Dermis microvascular lymphatic vessel endothelial cell (primary cell): ENCODE measurements at places on chromosomes 1 and 21. TPM values are rescaled to one million over a fixed set of nuclear protein-coding genes. Genes with fewer than 3 reads are reported as not detected.

The C1orf53 gene
- 1.8 and 3.5 TPM in 2 replicates for total RNA-seq

The NDUFS2 gene
- 196 and 206 TPM in 2 replicates for total RNA-seq

- no peak for DNase-seq
These were observed 348.8 kb upstream of the DAB1 start for GRCh38 chr1:57772580-57773195.

GRCh38 chr1:41765152-41765551, 153.6 kb downstream of the HIVEP3 start:
- DNase-seq: no peak

The PRMT6 gene
- 12.6 and 14.0 TPM in 2 replicates for total RNA-seq

DNA sequence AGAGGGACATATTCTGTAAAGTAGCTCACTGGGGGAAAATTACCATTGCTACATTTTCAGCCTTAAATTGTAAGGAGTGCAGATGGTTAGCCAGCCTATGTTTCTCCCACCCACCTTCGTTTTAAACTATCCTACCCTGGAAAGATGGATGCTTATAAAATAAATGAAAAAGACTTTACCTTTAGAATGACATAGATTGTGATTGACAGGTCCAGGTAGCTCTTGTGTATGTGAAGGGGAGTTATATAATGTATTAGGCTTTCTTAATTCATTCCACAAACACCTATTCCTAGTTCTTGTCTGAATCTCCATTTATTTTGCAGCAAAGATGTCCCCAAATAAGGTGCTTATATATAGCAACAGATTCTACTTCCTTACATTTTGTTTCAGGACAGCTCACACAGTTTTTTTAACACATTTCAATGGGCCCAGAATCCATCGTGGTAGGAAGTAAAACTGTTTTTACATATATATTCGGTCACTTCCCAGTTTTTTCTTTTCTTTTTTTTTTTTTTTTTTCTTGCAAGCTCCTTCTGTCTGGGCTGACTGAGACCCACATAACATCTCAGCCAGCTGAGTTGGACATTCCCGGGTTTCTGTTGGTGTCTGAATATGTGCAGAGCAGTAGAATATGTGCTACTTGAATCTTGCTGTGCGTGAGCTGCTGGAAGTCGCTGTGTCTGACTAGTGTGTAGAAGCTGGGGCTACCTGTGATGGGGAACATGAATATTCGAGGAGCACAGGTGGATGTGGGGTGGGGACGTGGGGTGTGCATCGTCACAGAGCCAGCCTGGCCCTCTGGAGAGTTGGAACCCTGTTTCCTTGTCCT, 27.8 kb downstream of the UCK2 start:
- no peak for DNase-seq

DNA sequence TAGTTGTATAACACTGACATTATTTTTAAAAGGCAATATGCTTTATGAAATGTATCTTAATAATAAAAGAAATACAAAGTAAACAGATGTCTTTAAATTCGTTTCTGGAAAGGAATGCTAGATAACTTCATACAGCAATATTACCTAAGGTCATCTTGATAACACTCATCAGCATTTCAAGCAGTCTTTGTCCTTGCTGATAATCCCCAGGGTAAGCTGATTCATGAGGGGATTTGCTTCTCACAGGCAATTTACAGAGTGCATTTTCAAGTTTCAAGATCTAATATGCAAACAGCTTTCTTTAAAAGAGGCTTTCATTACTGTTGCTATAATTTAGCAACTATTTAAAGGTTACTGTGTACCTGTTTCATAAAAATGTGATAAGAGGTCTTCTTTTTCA, 75.2 kb upstream of the NEK2 start:
- DNase-seq: no peak

- DNase-seq: no peak
These were observed 85.5 kb upstream of the CACNA1E start for GRCh38 chr1:181397845-181398244.

DNA sequence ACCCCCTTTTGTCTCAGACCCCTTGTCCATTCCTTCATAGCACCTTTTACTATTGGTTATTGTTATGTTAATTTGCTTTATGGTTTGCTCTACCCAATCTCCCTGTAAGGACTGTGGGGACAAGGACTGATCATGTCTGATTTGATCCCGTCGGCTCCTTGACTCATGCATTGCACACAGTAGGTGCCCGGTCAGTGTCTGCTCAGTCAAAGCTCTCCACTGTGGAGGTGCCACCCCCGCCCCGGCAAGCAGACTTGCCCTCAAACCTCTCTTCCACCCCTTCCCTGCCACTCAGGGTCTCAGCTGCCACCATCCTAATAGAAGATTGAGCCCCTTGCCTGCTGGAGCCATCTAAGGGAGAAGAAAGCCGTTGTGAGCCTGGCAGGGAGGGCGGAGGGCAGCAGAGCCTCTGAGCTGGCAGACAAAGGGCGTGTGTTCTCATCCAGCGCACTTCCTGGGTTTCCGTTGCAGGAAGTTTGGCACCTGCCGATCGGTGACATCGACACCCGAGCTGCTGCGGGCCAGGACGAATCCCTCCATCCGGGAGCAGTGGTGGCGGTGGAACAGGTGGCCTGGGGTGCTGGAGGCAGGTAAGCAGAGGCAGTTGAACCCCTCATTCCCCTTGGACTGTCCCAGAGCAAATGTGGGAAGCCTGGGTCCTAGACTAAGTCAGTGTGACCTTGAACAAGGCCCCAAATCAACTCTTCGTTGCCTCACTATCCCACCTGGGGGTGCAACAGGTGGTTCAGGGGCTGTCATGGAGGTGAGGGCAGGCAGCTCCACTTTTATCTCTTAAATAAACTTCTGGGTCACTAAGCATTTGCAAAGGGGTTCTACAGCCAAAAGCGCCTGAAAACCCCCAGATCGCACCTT, 2.2 kb upstream of the FBLIM1 start:
- peak; percentile 70 for DNase-seq

The CACYBP gene
- 115 and 218 TPM in 2 replicates for total RNA-seq

GRCh38 chr1:6935361-6935883, 150.2 kb downstream of the CAMTA1 start:
- peak; percentile 95 for DNase-seq

- DNase-seq: no peak
These were observed 64.7 kb downstream of the NRIP1 start for GRCh38 chr21:15000081-15000480.

The C1orf115 gene
- 46.6 and 62.8 TPM in 2 replicates for total RNA-seq

DNA sequence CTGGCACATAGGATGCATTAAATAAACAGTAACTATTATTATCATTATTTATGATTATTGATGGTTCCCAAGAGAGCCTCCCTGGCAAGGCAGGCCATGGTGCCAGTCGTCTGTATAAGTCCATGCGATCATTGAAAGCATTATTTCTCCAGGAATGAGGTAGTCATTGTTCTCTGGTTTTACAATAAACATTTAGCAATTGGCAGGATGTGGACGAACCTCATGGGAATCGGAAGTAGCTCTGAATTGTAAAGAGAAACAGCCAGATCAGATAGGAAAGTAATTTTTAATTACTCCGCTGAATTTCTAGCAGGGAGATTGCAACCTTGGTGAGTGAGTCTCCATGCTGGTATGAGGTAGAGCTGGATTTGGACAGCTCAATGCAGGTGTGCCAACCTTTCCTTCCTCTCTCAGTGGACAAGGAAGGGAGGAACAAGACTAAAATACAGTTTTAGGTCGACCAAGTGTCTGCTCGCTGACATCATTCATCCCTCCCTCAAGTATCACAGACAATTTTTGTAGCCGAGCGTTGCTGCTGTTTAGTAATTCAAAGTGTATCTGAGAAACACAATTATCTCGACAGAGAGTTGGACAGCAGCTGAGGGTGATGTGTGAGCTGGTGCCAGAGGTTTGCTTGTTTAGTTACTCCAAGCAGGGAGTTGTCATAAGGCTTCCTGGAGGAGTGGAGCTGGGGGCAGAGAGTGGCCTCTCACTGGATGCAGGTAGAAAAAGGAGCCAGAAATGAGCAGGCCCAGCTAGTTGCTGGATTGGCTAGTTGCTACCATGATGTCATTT, 250.8 kb downstream of the KCNJ6 start:
- peak; percentile 89 for DNase-seq

GRCh38 chr1:229342656-229343569, at the start of gene CCSAP:
Gene CCSAP, minus strand, starts transcription at chr1:229343047. Its CDS starts 582 bp downstream, at chr1:229342465.
- DNase-seq: peak; percentile 53

GRCh38 chr1:54252371-54252936, 52.5 kb downstream of the MRPL37 start:
- no peak for DNase-seq

- DNase-seq: peak; percentile 44
These were observed 76.4 kb upstream of the DNAH14 start for GRCh38 chr1:224852901-224853568.

DNA sequence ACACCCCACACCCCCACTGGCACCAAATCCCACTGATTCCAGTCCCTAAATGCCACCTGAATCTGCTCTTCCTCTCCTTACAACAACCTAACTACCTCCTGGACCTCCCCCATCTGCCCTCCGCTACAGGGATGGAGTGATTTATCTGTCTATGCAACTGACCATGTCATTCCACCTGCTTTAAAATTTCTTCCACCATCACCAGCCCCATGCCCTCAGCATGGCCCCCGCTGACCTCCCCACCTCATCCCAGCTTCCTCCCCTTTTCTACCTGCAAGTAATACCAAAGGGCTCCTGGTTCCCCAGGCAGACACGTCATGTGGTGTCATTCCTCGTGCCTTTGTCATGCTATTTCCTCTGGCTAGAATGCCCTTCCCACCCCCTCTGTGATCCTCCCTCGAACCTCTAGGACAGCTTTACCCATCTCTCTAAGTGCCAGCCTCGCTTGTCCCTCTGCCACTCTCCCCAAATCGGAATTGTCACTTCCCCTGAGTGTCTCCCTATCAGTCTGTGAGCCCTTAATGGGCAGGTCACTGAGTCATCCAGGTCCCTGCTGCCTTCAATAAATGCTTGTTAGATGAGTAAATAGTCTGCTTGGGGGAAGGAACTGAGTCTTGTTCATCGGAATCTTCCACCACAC, 3.7 kb downstream of the GJB4 start:
- no peak for DNase-seq

The ECM1 gene
- total RNA-seq: under 0.01 TPM in 2 replicates

GRCh38 chr1:234782105-234782751, 172.2 kb upstream of the IRF2BP2 start:
- no peak for DNase-seq

The LENEP gene
- total RNA-seq: 0.13 and 0.38 TPM in 2 replicates

- DNase-seq: peak; percentile 77
These were observed 9.8 kb downstream of the NHLH1 start for GRCh38 chr1:160376525-160377131.

- DNase-seq: peak; percentile 49
These were observed 21.5 kb upstream of the TMEM222 start for GRCh38 chr1:27300341-27301051.

- no peak for DNase-seq
These were observed 6.6 kb downstream of the ATF3 start for GRCh38 chr1:212615201-212615470.

DNA sequence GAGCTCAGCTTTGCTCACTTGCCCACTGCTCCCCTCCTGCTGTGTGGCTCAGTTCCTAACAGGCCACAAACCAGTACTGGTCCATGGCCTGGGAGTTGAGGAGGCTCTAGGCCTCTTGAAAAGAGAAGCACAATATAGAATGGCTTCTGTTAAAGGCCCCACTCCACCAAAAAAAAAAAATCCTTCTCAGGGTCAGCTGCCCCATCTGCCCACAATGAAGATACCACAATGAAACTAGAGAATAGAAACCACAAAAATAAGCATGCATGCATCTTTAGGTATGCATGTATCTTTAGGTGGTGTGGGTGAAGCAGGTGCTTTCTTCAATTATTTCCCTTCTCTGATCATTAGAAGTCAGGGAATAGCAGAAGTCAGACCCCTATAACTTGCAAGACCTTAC, 620.4 kb upstream of the BEND5 start:
- no peak for DNase-seq

The S100A7 gene
- not detected in 2 replicates for total RNA-seq

GRCh38 chr1:226952118-226952441, 12.0 kb downstream of the COQ8A start:
- no peak for DNase-seq

DNA sequence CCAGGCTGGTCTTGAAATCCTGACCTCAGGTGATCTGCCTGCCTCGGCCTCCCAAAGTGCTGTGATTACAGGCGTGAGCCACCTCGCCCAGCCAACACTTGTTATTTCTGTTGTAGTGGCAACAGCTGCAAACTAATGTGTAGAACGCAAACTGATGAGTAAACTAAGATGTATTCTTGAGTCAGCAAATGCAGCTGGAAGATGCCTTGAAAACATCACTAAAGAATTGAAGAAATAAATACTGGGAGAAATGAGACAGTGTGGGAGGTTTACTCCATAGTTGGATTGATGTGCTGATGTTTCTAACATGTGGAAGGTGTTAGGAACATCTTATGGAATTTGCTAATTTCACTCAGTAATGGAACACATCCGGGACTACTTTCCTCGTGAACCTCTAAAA, 61.3 kb upstream of the KCNE2 start:
- DNase-seq: no peak

DNA sequence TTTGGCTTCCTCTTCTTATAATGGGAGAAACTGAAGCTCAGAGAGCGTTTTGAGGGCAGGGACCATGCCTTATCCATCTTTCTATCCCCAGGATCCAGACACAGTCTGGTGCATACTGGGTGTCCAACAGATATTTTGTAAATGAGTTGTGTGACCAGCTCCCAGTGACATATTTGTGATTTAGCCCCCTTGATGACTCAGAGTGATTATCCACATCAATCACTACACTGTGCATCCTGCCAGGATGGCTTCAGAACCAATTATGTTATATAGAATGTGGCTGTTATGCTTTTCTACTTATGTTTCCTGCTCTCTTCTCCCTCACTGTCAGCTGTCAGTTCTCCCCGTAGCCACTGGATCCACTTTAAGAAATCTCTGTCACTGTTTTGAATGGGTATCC, 11.3 kb downstream of the OLFML3 start:
- no peak for DNase-seq

- DNase-seq: no peak
These were observed 5.9 kb downstream of the BACH1 start for GRCh38 chr21:29304597-29304996.

- no peak for DNase-seq
These were observed 88.3 kb upstream of the ADGRL2 start for GRCh38 chr1:81712425-81712824.

The ARHGAP30 gene
- total RNA-seq: not detected in 2 replicates

GRCh38 chr1:21938732-21939538, 1.8 kb upstream of the HSPG2 start:
- DNase-seq: peak; percentile 84

- no peak for DNase-seq
These were observed 24.1 kb upstream of the MNDA start for GRCh38 chr1:158806916-158807536.
